ENCODE measurements at places on chromosomes 6 and 20.

DNA sequence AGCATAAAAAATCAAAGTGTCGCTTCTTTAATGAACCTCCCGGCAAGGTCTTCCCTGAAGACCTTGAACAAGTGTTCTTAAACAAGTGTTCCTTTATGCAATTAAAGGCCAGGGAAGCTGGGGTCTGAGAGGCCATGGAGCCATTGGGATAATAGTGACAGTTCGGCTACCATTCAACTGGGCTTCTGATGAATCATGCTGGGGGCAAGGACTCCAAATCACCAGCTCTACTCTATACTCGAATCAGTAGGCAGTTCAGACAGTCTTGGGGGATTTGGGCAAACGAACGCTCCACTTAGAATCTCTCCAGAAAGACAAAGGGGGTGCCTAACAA lies 34.7 kb upstream of the EZR start:
- DNase-seq = no peak

DNA sequence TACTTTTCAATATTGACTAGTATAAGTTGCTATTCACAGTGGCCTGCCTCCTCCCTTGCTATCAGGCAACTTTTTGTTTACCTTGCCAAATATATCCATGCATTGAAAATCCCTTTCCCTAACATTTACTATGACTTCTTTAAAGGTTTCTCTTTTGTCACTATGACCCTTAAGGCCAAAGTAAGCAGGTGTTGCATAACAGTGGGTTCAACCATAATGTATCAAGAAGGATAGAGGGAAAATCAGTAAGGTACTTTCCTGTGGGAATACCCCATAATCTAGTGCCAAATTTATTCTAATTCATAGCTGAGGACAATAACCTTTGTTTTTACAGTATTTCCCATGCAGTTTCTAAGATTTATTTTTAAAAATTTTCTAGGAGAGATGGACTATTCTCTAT lies 527.6 kb downstream of the CDKAL1 start:
- DNase-seq = no peak

DNA sequence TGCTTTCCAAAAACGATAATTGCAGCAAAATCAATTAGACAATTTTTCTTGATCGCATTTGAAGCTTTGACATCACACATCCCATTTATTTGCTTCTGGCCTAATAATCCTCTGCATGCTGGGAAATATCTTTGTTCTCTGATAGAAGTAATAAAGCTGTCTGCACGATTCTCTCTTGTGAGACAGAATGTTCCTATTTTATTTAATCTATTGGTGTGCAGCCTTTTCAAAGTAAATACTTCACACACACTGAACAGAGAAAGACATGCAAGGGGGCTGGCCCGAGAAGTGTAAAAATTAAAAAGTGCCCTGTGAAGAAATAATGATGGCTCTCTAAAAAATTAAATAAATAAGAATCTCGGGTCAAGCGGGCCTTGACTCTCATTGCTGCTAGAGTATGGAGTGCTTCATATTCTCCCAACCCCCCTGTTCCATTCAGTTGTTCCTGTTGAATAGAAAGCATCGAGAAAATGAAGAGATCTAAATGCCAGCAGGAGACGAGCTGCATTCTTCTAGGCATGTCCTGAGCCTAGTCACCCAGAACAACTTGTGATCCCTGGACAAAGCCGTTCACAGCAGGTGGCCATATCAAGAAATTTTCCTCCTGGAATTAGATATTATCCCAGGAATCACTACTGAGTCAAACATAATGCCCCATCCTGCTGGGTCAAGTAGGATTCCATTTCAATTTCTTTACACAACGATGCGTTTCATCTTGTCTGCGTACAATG lies 625.9 kb upstream of the EPHA7 start:
- no peak for DNase-seq

DNA sequence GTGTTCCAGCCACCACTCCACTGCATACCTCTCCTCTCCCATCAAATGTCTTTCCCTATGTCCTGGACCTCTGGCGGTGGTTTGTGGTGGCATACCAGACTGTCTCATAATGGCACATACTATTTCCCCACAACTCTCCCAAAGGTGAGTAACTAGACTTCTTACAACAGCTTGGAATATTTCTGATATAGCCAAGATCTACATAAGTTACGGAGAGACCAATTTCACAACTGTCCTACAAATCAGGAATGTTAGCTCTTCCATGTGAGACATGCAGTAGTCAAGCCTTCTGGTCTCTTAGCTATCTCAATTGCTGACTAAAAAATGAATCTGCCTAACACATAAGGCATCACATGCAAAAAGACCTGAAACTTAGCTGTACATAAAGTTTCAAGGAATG lies 588.9 kb downstream of the RNF144B start:
- no peak for DNase-seq

DNA sequence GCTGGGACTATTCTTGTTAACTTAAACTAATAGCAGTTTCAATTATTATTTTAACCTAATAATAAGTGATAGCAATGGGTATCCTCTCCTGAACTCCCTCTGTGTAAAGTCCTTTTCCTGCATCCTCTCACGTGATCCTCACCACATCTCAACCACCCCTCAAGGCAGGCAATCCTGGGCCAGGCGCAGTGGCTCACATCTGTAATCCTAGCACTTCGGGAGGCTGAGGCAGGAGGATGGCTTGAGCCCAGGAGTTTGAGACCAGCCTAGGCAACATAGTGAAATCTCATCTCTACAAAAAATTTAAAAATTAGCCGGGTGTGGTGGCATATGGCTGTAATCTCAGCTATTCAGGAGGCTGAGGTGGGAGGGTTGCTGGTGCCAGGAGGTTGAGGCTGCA lies 23.7 kb downstream of the MAP1LC3A start:
- DNase-seq = no peak

GRCh38 chr6:150939399-150939798 lies 73.9 kb downstream of the MTHFD1L start:
- no peak for DNase-seq

- no peak for DNase-seq
Measured at GRCh38 chr6:16190214-16190613, 48.2 kb upstream of the GMPR start.

DNA sequence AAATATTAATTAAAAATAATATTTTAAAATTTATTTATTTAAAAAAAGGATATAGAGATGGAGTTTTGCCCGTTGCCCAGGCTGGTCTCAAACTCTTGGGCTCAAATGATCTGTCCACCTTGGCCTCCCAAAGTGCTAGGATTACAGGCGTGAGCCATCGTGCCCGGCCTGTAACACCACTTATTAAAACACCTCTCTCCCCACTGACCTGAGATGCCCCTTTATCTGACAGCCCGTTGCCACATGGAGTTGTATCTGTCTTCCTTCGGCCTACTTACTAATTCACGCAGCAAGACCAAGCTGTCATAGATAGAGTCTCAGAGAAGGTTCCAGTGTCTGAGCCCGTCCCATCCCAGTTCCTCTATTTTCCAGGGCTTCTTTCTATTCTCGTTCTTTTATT lies 30.7 kb downstream of the KIF25 start:
- no peak for DNase-seq

GRCh38 chr6:159959976-159960384 lies 8.9 kb upstream of the IGF2R start:
- no peak for DNase-seq

- no peak for DNase-seq
Measured at GRCh38 chr6:93663111-93663510, 243.8 kb upstream of the EPHA7 start.

DNA sequence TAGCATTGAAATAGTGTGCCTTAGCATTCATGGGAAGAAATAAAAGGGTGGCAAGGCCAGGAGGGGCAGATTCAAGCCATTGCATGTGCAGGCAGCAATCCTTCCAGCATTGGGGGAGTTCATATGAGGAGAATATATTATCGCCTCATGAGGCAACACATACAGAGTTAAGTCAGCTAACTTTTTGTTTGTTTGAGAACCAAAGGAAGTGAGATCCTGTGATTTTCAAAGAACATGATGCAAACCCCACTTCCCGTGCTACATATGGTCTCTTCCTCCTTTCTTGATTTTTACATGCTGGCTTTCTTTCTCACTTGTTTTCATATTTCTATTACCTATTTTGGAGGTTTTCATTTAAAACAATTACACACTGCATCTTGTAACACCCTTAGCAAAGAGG lies 579.7 kb upstream of the ARID1B start:
- DNase-seq = no peak

DNA sequence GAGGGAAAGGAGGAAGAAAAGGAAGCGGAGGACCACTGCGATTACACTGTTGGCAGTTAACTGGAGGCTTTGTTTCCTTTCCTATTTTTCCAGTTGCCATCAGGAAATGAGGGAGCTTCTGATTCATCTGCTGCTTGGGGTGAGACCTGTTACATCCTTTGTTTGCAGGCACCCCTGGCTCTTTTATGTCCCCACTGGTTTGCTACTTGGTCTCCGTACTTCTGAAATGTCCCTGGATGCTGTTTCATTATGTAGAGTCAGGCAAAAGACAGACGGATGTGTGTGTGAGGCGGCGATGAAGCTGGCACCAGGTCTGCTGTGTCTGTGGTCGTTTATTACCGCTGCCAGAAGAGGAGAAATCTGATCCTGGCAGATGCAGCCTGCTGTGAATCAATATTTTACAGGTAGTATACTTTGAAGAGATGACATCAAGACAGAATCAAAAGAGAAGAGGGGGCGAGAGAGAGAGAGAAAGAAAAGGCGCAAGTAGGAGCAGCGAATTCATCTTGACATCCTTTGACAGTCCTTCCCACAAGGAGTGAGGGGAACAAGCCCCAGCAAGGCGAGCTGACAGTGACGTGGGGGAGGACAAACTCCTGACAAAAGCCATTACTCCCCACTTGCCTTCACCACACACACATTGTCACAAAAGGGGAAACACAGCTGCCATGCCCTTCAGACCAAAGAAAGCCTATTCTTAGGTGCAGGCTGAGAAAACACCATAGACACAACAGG lies 145.9 kb upstream of the FBXL4 start:
- peak; percentile 29 for DNase-seq

DNA sequence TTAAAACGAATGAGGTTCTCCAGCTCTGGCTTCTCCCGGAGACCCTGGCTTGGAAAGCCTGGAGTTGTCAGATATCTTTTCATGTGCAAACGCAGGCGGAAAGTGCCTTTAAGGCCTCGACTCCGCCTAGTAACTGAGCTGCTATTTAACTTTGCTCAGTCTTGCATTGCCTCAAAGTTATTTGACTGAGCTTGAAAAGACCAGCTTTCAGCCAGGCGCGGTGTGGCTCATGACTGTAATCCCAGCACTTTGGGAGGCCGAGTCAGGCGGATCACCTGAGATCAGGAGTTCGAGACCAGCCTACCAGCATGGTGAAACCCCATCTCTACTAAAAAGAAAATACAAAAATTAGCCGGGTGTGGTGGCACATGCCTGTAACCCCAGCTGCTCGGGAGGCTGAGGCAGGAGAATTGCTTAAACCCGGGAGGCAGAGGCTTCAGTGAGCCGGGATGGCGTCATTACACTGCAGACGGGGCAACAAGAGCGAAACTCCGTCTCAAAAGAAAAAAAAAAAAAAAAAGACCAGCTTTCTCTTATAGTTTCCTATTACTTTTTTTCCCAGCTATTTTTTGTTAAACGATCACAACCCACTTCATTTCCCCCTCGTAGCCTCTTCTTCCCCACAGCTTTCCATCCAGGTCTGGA lies 1.9 kb downstream of the GCNT2 start:
- DNase-seq = peak; percentile 66

DNA sequence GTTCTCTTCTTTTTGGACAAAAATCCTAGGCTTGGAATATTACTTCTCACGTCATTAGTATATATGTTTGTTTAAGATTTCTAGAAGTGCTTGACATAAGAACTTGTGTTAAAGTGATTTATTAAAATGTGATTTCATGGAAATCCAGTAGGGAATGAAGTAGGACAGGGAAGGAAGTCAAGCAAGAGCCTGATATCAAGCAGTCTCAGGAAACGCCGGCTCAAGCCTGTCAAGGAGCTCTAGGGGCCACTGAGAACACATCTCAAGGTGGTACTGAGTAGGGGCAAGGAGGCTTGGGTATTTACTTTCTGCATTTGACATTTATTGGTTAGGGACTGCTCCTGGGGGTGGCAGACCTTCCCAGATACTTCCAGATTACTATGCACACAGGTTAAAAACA lies 920.9 kb upstream of the GJE1 start:
- no peak for DNase-seq

DNA sequence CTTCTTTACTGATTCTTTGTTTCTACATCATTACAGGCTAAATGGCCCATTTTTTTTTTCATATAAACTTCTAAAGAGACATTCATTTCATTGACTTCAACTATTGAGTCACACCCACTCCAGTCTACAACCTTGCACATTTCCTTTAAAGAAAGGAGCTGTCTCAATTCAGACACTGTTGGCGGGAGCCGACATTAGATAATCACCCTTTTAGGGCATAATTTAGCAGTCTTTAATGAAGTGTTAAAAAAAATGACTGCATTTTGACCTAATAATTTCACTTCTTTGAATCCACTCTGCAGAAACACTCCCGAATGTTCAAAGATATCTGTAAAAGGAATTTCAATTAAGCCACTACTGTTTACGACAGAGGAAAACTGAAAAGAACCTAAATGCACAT lies 1.5 kb downstream of the EPM2A start:
- no peak for DNase-seq

GRCh38 chr6:20404641-20405032 lies 3.0 kb downstream of the E2F3 start:
- peak; percentile 70 for DNase-seq

DNA sequence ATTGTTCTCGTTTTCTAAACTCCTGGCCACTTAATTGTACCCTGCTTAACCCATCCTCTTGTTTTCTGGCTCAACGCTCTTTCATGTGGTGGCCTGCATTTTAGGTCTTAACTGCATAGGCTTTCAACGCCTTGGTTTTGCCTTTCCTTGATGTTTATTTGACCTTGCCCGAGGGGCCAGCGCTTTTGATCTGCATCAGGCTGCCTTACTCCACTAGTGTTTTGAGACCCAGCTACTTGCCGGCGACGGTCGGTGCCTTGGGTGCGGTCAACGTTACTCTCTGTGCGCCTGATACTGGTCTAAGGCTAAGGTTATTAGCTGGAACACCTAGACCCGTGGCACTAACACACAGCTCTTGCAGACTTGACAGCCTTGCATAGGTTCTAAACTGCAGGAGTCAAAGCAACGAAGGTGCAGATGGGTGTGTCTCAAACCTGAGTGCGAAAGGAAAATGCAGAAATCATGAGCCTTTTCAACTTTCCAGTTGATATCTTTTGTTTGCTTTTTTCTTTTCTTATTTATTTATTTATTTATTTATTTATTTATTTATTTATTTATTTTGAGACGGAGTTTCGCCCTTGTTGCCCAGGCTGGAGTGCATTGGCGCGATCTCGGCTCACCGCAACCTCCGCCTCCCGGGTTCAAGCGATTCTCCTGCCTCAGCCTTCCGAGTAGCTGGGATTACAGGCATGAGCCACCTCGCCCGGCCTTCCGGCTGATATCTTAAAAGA lies 138.8 kb downstream of the HFE start:
- no peak for DNase-seq

DNA sequence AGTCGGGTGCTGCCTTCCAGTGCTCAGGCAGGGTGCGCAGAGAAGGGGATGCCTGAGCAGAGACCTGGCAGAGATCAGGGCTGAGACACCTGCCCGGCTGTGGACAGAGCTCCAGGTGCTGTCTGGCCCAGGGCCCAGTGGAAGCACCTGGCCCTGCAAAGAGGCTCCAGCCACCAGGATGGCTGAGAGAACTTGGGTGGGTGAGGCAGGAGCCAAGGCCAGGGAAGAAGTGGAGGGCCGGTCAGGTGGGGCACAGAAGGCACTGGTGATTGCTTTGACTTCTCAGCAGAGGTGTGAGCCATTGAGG lies 31.2 kb downstream of the PNLDC1 start:
- DNase-seq = no peak

Data from left kidney (tissue), 8 donors.